ENCODE measurements at places on chromosomes 1 and 21.
A peak's percentile ranks its signal among the peaks of the same experiment; 100 is the strongest.

GRCh38 chr1:244224487-244225430 is 173.7 kb downstream of the ZBTB18 start:
- H3K27me3 ChIP-seq: peaks cover 77% of the 10 kb centered on the region
- DNase-seq: no peak
- H3K27ac ChIP-seq: no peak overlapping the region
- no peaks in the 10 kb centered on the region for H3K36me3 ChIP-seq

DNA sequence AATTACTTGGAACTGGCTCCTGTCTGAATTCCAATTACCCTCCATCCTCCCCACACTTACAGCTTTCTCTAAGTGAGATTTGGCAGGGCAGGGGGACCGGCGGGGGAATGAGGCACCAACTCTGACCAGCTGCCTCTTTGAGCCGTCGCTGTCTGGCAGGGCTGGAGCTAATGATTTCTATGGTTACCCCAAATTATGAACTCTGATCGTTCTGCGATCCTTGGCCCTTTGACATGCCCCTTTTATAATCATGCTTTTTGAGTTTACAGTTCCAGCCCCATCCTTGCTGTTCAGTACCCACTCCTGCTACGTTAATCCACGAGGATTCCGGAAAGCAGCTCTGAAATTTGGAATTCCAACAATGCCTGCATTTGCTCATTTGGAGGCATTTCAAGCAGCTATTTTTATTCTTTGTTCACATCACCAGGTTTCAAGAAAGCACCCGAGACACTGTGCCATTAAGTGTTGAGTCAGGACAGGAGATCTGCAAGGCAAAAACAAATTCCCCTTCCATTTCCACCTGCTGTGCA is 54.6 kb upstream of the LBR start:
- no peak overlapping the region for H3K4me3 ChIP-seq
- H3K4me1 ChIP-seq: peaks cover 8% of the 10 kb centered on the region
- no peaks in the 10 kb centered on the region for H3K36me3 ChIP-seq
- DNase-seq: no peak
- H3K27me3 ChIP-seq: peaks cover 15% of the 10 kb centered on the region

- H3K27ac ChIP-seq: peak overlapping the region; percentile 35
- no peaks in the 10 kb centered on the region for H3K36me3 ChIP-seq
- H3K27me3 ChIP-seq: peaks cover 17% of the 10 kb centered on the region
- DNase-seq: no peak
- H3K4me1 ChIP-seq: no peaks in the 10 kb centered on the region
- H3K4me3 ChIP-seq: no peak overlapping the region
These were observed 3.2 kb downstream of the TFF3 start for GRCh38 chr21:42311816-42312625.

- no peaks in the 10 kb centered on the region for H3K4me1 ChIP-seq
- no peaks in the 10 kb centered on the region for H3K36me3 ChIP-seq
- H3K27ac ChIP-seq: no peak overlapping the region
- no peaks in the 10 kb centered on the region for H3K27me3 ChIP-seq
- DNase-seq: no peak
These were observed 163.3 kb downstream of the NRIP1 start for GRCh38 chr21:14901482-14901958.

DNA sequence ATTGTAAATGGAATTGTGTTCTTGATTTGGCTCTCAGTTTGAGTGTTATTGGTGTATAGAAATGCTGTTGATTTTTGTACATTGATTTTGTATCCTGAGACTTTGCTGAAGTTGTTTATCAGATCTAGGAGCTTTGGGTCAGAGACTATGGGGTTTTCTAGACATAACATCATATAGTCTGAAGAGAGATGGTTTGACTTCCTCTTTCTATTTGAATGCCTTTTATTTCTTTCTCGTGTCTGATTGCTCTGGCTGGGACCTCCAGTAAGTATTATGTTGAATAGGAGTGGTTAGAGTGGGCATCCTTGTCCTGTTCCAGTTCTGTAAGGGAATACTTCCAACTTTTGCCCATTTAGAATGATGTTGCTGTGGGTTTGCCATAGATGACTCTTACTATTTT is 39.1 kb upstream of the ANGPTL1 start:
- no peak overlapping the region for H3K27ac ChIP-seq
- H3K4me3 ChIP-seq: no peak overlapping the region
- peaks cover 52% of the 10 kb centered on the region for H3K27me3 ChIP-seq
- H3K4me1 ChIP-seq: no peaks in the 10 kb centered on the region

- H3K36me3 ChIP-seq: no peaks in the 10 kb centered on the region
- H3K27me3 ChIP-seq: no peaks in the 10 kb centered on the region
- no peak for DNase-seq
- no peak overlapping the region for H3K27ac ChIP-seq
- no peaks in the 10 kb centered on the region for H3K4me1 ChIP-seq
- no peak overlapping the region for H3K4me3 ChIP-seq
These were observed 1106.4 kb downstream of the AMY1C start for GRCh38 chr1:104856091-104856490.

All from central memory CD8-positive, alpha-beta T cell (primary cell).